ENCODE measurements at places on chromosomes 6 and 20.
A peak's percentile ranks its signal among the peaks of the same experiment; 100 is the strongest.

- DNase-seq: no peak
Observed at GRCh38 chr20:973785-974194, 28.3 kb downstream of the RSPO4 start.

GRCh38 chr6:142927904-142928303 is 17.1 kb downstream of the HIVEP2 start:
- DNase-seq: no peak

DNA sequence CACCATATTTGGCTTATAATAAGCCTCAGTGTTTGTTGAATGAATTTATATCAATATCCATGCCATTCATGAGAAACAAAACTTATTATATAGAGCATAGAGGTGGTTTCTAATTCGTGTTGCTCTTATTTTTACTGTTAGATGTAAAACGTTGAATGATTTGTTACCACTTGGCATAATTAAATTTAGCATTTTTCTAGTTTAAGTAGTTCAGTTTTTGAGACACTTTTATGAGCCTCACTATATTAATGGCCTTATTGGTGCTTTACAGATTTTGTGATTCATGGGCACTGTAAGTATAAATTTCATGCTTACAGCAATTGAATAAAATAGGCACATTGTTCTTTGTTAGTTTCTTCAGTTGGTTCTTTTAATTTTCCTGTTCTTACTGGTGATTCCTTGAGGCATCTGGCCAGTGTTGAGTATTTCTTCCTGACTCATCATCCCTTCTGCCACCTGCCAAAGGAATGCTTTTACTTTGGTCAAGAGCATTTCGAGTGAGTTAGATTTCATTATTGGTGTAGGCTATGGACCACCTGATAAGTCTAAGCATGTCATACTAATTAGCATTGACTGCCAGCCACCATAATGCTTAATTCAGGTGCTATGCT is 34.8 kb downstream of the CDKAL1 start:
- DNase-seq: no peak

DNA sequence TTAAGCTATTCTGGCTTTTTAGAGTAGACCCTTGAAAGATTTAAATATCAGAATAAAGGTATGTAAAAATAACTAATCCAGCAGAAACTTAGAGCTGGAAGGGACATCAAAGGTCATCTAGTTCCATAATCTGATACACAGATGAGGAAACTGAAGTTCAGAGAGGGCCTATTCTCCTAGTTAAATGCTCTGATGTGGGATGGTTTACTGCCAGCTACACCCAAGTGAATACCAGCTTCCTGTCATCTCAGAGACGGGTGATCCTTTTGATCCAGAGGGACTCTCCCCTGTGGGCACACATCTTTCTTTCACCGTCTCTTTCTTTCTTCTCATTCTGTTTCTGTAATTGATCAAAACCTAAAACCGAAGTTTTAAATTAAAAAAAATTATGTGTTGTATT is 94.1 kb downstream of the MAN1A1 start:
- DNase-seq: no peak

DNA sequence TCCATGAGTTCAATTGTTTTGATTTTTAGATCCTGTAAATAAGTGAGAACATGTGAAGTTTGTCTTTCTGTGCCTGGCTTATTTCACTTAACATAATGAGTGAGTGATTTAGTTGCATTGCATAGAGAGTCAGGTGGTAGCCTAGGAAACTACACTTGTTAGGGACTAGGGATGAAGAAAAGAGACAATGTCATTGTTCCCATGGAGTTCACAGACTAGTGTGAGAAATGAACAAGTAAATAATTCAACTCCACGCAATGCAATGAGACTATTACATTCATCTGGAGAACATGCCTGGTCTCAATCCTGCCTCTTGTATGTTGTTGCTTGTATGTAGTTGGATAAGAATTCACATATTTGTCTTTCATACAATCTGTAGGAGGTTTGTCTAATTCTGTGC is 76.3 kb upstream of the B3GAT2 start:
- no peak for DNase-seq

DNA sequence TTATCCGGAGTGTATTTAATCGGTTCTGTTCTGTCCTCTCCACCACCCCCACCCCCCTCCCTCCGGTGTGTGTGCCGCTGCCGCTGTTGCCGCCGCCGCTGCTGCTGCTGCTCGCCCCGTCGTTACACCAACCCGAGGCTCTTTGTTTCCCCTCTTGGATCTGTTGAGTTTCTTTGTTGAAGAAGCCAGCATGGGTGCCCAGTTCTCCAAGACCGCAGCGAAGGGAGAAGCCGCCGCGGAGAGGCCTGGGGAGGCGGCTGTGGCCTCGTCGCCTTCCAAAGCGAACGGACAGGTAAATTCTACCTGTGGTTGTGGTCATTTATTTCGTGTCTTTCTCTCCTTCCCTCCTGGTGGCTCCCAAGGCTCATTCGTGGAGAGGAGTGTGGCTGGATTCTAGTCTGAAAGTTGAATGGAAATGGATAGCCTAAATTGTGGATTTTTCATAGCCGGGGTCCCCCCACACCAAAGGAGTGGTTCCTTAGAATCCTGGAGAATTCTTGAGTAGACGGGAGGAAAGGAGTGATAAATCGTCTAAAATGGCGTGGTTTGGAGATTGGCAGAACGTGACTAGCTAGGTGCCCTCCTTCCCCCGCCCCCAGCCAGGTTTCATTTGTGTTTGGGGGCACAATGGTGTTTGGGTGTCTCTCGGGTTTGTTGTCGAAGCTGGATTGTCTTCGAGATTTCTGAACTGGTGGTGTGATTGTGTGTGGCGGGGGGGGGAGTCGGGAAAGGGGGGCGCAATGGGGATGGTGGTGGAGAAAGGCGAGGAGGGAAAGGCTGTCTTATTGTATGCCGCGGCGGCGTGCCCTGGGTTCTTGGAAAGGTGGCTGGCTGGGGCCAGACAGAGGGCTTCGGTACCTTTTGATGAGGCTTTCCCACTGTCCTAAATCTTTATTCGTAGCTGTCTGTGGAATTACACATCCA is 673 bp downstream of the MARCKS start:
- no peak for DNase-seq

- DNase-seq: peak; percentile 51
Observed at GRCh38 chr6:15453622-15454021, 207.8 kb downstream of the JARID2 start.

- no peak for DNase-seq
Observed at GRCh38 chr6:104617591-104617990, 242.1 kb downstream of the HACE1 start.

GRCh38 chr20:57288651-57289277 is 22.3 kb upstream of the BMP7 start:
- DNase-seq: no peak

GRCh38 chr6:150627585-150628025 is 27.9 kb downstream of the PLEKHG1 start:
- no peak for DNase-seq

Measured in cerebellar nuclear complex (tissue), 1 donor.